ENCODE measurements at places on chromosomes 3 and 15. TPM values are rescaled to one million over a fixed set of nuclear protein-coding genes. Genes with fewer than 3 reads are reported as not detected.

The GOLGA8H gene
- total RNA-seq = 0.64 TPM

The SLC2A2 gene
- total RNA-seq = not detected

The TRH gene
- 16.4 TPM for total RNA-seq

The SERF2 gene
- 71.6 TPM for total RNA-seq

The MAP6D1 gene
- total RNA-seq = 5.3 TPM

The PKM gene
- total RNA-seq = 327 TPM

The ACAN gene
- 0.45 TPM for total RNA-seq

The GP5 gene
- total RNA-seq = 0.09 TPM

The XCR1 gene
- not detected for total RNA-seq

The ALDH1L1 gene
- 4.7 TPM for total RNA-seq

The CORO2B gene
- total RNA-seq = 30.2 TPM

The GALNT15 gene
- total RNA-seq = 27.5 TPM

The ATP13A3 gene
- total RNA-seq = 143 TPM

The FAM131A gene
- total RNA-seq = 28.6 TPM

The MAP3K13 gene
- 48.9 TPM for total RNA-seq

The TGM5 gene
- not detected for total RNA-seq
